ENCODE measurements at places on chromosomes 12 and 14.
A peak's percentile ranks its signal among the peaks of the same experiment; 100 is the strongest.

- DNase-seq: no peak
These were observed 890.2 kb downstream of the FLRT2 start for GRCh38 chr14:86420131-86420530.

DNA sequence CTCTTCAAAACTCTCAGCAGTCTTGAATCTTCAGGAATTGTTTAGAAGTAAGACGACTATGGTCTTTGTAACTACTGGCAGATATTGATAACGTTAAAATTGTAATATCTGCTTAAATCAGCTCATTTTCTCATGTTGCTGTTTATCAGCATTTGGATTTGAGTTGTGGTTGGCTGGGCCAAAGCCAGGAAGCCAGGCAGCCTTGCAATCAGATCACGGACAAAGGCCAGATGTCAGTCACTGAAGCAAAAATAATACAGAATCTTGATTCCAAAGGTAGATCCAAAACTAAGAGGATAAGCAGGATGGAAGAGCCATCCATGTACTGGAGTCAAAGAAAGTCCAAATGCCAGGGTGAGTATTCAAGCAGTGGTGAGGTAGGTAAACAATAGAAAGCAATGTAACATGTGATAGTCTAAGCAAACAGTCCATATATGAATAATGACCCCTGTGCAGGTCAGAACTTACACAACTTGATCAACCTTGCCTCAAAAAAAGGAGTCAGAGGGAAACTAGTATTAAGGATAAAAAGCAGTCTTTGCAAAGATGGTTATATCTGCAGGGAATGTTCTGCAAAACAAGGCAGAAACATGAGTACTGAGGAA lies 95.8 kb upstream of the RAP1B start:
- DNase-seq: no peak

DNA sequence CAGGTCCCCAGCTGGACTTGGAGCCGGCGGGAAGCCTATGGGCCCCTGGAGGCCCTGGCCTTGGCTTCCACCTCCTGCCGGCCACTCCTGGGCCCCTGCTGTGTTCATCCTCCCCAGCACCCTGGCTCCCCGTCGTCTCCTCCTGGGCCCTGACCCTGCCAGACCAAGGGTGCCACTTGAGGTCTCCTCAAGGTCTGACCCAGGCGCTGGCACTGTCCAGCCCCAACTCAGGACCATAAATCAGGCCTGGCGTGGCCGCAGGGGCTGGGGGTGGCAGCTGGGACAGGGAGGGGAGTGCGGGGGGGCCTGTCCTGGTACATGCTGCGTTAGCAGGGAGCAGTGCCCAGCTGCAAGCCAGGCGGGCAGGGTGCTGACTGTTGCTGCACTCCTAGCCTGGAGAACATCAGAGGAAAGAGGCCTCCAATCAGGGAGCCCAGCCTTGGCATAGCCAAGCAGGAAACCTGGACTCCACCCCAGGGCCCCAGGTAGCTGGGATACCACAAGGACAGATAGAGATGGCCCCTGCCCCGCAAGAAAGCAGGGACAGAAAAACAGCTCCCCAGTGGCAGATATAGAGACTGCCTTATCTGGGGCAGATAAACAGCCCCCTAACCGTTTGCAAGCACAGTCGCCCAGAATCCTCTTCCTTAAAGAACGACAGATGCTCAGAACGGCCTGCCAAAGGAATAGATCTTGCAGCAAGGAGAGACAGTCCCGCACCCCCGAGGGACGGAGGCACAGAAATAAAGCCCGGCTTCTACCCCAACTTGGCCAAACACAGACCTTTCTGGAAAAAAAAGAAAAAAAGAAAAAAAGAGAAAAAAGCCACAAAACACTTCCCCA lies 6.5 kb upstream of the ATG101 start:
- no peak for DNase-seq

GRCh38 chr12:128661226-128661569 lies 162.6 kb downstream of the SLC15A4 start:
- no peak for DNase-seq

GRCh38 chr12:79884401-79885006 lies 50.4 kb downstream of the PPP1R12A start:
- DNase-seq: no peak

DNA sequence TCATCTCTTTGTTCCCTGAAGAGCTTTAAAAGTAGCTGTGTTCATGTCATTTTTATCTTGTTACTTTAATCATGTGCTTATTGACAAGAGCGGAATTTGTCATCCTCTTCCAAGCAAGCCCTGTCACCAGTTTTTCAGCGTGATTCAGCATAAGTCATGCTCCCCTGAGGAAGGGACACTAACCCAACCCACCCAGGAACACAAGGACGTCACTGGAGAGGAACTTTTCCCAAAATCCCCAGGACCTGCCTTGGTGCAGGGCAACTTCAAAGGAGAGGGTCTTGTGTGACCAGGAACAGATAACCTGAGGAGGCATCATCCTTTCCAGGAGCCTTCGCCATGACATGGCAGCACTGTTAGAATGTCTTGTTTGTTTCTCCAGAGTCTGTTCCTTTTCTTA lies 107.1 kb upstream of the DIO3 start:
- DNase-seq: no peak

DNA sequence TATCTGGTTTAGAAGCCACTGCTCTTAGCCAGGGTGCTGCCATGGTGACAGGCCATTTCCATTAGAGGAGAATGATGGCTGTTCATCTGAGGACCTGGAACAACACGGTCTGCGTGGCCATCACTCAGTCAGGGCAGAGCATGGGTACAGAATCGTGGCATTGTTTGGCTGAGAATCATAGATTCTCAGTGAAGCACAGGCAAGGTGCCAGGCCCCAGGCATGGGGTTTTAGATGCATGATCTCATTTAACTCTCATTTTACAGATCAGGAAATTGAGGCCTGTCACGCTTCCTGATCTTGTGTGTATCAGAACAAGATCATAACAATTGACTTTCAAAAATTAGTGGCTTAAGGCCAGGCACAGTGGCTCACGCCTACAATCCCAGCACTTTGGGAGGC lies 26.8 kb upstream of the IRF2BPL start:
- no peak for DNase-seq

DNA sequence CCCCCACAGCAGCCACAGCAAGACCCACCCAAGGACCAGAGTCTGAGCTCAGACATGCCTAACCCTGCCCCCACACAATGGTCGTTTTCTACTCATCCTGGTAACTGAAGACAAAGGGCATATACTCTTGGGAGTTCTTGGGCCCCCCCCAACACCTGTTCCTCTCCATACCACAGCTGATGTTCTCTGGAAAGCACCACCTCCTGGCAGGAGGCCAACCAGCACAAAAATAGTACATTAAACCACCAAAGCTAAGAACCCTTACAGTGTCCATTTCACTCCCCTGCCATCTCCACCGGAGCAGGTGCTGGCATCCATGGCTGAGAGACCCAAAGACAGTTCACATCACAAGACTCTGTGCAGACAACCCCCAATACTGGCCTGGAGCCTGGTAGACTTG lies 80.6 kb upstream of the DAAM1 start:
- DNase-seq: no peak

- DNase-seq: no peak
These were observed 3.6 kb upstream of the NPAS3 start for GRCh38 chr14:32934881-32935633.

GRCh38 chr12:93484315-93484981 lies 17.1 kb downstream of the MRPL42 start:
- no peak for DNase-seq

DNA sequence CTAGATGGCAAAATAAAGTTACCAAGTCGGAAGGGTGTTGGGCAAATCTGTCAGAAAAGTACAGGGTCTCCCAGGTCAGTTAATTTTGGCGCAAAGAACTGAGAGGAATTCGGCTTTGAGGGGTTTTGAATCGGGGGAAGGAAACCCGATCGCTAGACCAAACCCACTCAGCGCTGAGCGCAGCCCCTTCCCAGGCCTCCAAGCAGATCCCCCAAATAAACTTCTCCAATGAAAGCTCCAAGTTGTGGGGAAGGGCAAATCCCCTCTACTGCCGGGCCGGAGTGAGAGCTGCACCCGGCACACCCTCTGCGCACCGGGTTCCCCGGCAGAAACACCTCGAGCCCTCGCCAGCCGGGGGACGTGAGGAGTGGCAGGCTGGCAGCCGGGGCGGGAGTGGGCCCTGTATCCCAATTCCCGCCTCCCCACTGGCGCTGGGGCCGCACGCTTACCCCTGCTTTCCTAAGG lies 441 bp downstream of the E2F7 start:
- no peak for DNase-seq

GRCh38 chr14:97077687-97078086 lies 280.5 kb downstream of the VRK1 start:
- no peak for DNase-seq

- DNase-seq: no peak
These were observed 26.4 kb downstream of the TMEM132D start for GRCh38 chr12:129877411-129877810.

- DNase-seq: no peak
These were observed 100.1 kb downstream of the PAH start for GRCh38 chr12:102816816-102817434.

DNA sequence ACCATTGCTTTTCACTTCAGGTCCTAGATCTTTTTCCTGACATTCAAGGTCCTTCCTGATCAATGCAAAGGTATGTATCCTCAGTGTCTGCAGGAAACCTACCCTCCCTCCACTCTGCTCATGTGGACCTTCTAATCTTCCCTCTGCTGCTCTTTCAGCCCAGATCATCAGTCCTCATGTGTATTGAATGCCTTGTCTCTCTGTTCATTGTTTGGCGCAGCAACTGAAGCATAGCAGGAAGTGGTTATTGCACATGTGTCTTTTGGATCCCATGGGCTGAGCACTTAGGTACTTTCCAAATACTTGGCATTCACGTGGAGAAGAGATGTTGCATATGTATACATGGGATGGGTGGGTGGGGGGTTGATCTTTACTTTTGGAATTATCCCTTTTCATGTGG lies 4.3 kb upstream of the NIN start:
- no peak for DNase-seq

GRCh38 chr12:91785655-91786498 lies 359.8 kb downstream of the BTG1 start:
- DNase-seq: no peak

GRCh38 chr12:75564852-75565251 lies 53.4 kb upstream of the KRR1 start:
- DNase-seq: no peak

- no peak for DNase-seq
These were observed 49.2 kb downstream of the PSMA6 start for GRCh38 chr14:35341454-35341750.

- DNase-seq: no peak
These were observed 398.9 kb upstream of the CCDC196 start for GRCh38 chr14:66087231-66087630.

DNA sequence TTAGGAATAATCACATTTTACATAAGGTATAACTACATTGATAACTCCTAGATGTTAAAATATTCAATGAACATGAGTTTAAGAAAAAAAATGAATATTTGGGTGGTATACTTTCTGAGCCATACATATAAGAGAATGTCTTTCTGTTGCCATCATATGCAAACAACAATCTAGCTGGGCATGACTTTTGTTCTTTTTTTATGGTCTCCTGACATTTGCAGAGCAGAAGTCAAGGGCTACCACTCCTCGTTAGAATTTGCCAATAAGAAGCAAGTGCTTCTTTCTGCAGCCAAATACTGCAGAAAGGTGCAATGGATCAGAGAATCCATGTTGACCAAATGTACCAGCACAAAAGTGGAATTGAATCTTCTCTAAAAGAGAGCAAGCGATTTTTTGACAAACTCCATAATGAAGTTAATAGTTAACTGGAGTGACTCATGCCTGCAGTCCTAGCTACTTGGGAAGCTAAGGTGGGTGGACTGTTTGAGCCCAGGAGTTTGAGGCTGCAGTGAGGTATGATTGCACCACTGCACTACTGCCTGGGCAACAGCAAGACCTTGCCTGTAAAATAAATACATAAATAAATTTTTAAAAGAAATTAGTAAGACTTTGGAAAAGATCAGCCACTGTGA lies 25.5 kb upstream of the CCDC91 start:
- DNase-seq: no peak

GRCh38 chr14:94936401-94936892 lies 166.5 kb upstream of the GSC start:
- DNase-seq: no peak

DNA sequence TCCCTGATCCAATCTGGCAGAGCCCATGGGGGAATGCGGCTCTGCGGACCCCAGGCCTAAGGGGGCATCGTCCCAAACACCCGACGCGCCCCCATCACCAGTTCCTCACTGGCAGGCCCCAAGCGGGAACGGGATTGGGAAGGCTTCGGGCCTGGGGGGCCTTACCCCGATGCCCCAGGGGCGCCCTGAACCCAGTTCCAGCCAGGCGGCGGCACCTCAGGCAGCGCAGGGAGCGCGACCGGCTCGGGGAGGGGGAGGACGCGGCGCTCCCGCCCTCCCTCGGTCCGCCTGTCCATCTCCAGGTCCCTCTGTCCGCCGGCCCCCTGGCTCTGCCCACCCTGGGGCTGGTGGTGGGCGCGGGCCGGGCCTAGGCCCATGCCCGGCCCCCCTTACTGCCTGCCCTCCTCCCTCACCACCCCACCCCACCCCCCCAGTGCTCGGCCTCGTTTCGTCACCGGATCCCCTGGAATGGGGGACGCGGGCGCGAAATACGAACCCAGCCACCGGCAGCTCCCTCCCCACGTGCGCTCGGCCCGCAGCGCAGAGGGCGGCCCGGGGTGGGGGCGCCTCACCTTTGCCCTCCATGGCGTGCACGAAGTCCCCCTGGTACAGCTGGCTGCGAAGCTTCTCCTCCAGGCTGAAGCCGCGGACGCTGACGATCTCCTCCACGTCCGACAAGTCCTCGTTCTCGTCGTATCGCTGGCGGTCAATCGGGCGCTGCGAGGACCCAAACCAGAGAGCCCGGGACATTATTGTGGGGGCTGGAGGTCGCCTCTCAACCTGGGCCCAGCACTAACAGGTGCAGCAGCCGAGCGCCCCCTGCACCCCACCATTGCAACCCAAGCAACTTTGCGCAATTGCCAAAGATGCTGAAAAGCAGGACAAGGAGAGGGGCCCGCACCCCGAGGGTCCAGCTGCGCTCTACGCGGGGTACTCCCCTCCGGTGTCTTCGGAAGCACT lies 2.3 kb downstream of the KDM2B start:
- DNase-seq: peak; percentile 64

- DNase-seq: no peak
These were observed 55.3 kb upstream of the ACSS3 start for GRCh38 chr12:81022531-81022930.

- peak; percentile 6 for DNase-seq
These were observed 79.4 kb downstream of the DACT1 start for GRCh38 chr14:58717211-58717610.

GRCh38 chr14:55324812-55325211 lies 53.6 kb downstream of the FBXO34 start:
- DNase-seq: no peak

- DNase-seq: no peak
These were observed 239.1 kb downstream of the EGLN3 start for GRCh38 chr14:33711811-33712216.

DNA sequence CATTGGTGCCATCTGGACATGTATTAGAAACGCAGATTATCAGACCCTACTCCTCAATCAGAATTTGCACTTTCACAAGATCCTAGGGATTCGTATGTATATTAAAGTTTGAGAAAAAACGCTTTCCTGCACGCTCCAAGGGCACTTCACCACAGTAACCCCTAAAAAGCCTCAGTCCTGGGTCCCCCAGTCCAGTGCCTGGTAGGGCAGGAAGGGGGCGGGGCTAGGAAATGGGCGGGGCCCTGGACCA lies 369 bp downstream of the DEPDC4 start:
- no peak for DNase-seq

GRCh38 chr14:21267431-21267845 lies 1.8 kb downstream of the HNRNPC start:
- no peak for DNase-seq

All from neuronal stem cell (in vitro differentiated cells).